Spleen (tissue), 13 donors: ENCODE measurements at places on chromosomes 1 and 21.

DNA sequence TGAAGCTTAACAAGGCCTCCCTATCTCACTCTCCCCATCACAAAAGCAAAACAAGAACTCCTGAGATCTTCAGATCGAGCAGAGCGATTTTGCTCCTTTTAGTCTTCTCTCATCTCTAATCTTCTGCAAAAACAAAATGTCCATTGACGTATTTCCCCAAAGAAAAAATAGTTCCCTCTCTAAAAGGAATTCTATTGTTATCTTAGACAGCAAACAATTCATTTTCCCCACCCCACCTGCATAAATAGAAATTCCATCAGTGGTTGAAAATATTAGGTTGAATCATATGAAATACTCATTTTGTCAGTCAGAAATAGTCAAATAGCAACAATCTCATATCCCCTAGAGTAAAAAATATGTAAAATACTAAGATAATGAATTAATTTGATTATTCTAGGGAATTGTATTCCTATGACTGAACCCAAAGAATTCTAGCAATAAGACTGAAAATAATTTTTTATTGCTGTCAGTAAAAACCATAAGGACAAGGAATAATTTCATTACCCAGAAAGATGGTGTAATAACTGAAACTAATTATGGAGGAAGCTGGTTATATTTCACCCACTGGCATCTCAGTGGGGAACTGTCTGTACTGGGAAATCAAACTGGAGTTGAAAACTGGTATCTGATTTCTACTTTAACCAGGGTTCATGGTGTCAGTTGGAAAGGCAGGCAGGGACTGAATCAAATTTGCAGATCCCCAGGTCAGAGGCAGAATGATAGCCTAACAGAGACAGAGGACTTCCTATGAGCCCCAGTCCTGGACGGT is 51.3 kb downstream of the RHOU start:
- DNase-seq: no peak

DNA sequence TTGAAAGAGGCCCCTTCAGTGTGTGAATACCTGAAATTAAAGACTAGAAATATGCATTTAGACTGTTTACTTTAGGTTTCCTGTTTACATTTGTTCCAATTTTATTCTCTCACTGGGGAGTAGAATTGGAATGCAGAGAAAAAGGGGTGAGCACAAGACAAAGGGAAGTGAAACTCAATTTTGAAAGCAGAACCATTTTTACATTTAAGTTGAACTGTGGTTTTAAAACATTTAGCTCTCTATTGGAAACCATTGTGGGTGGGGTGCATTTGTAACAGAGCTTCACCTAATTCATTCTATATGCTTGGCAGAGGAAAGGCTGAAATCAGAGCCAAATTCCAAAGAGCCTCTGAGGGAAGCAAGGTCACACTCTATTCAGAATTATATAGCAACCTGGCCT is 235.3 kb upstream of the C1orf105 start:
- no peak for DNase-seq

GRCh38 chr1:198649968-198650338 is 11.1 kb downstream of the PTPRC start:
- no peak for DNase-seq

GRCh38 chr1:973459-974292 is 7.4 kb downstream of the PLEKHN1 start:
- no peak for DNase-seq

DNA sequence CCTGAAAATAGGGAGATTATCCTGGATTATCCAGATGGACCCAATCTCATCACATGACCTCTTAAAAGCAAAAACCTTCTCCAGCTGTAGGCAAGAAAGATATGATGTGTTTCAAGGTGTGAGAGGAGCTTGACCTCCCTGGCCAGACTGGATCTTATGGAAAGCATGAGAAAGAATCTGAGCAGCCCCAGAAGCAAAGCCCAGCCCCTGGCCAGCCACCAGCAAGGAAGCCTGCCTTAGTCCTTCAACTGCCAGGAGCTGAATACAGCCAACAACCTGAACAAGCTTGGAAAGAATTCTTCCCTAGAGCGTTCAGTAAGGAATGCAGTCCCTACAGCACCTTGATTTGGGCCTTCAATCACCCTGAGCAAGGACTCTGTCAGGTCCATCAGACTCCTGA is 375.0 kb upstream of the CHRM3 start:
- DNase-seq: no peak

DNA sequence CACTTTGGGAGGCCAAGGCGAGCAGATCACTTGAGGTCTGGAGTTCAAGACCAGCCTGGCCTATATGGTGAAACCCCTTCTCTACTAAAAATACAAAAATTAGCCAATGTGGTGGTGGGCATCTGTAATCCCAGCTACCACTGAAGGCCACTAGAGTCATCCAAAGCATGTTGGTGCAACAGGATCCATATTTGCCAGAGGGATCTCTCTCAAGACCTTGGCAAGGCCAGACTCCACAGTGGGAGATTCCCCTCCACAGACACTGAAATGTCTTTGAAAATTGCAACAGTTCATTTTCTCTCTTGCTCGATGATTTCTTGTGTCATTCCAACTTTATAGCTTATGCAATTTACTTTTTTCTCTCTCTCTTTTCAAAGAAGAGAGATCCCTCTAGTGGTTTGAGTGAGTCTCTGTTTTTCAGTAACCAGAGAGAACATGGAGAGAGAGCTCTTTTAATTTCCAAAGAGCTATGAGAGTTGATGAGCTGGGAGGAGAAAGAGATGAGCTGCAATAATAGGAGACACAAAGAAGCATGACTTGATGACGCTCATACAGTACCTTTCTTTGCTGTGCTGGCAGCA is 176.8 kb upstream of the USP25 start:
- no peak for DNase-seq
